ENCODE measurements at places on chromosomes 4 and X. TPM values are rescaled to one million over a fixed set of nuclear protein-coding genes. Genes with fewer than 3 reads are reported as not detected.

GRCh38 chrX:989959-990510, 222.4 kb downstream of the CRLF2 start:
- DNase-seq, result peak; percentile 61

GSX2 gene
- total RNA-seq, result not detected

- DNase-seq, result no peak
Observed at GRCh38 chr4:98657531-98658286, 702 bp downstream of the TSPAN5 start.

- DNase-seq, result no peak
Observed at GRCh38 chr4:106830879-106831278, 205.2 kb downstream of the DKK2 start.

NWD2 gene
- 15.0 TPM for total RNA-seq

FAM114A1 gene
- 59.8 TPM for total RNA-seq

GRCh38 chr4:12399781-12400180, 971.1 kb upstream of the HS3ST1 start:
- DNase-seq, result no peak

- DNase-seq, result no peak
Observed at GRCh38 chr4:20044502-20044911, 207.2 kb upstream of the SLIT2 start.

Data from omental fat pad (tissue), 4 donors.